ENCODE measurements at places on chromosomes 2 and 18.

- no peak for DNase-seq
Measured at GRCh38 chr2:7530001-7530400, 612.8 kb downstream of the RNF144A start.

DNA sequence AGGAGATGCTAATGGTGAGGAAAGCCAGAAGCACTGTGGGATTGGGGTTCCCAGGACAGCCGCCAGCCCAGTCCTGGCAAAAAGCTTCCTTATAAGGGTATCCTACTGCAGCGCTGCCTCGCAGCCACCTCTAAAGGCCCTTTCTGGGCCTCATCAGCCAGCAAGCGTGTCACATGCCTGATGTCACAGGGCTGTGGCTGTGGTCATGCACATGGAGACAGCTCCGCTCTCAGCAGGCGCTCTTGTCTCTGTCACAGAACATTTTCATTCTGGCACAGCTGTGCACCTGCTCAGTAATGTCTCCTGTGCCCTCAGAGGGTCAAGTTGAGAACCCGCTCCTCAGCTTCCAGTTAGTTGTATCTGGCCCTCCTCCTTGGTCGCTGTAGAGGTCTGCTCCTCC lies 17.7 kb upstream of the MAL start:
- peak; percentile 9 for DNase-seq

DNA sequence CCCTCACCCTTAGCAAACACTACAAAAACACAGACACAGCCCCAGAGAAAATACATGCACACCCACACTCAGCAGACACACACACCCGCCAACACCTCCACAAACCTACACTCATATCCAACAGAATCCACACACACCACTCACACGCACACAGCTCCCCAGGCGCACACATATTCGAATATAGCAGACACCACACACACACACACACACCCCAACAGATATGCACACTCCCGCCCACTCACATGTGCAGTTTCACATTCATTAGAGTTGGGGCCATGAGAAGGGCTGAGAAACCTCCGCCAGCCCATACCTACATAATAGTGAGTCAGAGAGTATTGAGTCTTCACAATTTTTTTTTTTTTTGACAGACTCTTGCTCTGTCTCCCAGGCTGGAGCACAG lies 29.4 kb upstream of the NOTO start:
- DNase-seq = no peak

DNA sequence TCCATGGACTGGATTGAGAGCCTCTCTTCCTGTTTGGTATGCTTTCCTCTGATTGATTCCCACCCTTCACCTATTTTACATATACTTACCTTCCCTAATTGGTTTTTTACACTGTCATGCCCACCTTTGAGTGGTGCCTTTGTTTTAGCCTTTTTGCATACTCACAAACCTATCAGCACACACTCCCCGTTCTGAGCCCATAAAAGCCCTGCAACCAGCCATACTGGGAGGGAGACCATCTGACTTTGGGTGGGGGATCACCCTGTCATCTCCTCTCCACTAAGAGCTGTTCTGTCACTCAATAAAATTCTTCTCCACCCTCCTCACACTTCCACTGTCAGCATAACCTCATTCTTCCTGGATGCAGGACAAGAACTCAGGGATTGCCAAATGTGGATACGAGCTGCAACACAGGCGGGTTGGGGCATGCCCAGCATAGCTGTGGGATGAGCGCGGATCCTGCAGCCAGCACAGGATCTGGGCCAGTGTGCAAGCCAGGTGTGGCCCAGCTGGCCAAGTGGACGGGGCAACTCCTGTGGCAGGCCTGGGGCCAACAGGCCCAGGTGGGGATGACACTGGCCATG lies 9.4 kb upstream of the MOB1A start:
- DNase-seq = no peak

DNA sequence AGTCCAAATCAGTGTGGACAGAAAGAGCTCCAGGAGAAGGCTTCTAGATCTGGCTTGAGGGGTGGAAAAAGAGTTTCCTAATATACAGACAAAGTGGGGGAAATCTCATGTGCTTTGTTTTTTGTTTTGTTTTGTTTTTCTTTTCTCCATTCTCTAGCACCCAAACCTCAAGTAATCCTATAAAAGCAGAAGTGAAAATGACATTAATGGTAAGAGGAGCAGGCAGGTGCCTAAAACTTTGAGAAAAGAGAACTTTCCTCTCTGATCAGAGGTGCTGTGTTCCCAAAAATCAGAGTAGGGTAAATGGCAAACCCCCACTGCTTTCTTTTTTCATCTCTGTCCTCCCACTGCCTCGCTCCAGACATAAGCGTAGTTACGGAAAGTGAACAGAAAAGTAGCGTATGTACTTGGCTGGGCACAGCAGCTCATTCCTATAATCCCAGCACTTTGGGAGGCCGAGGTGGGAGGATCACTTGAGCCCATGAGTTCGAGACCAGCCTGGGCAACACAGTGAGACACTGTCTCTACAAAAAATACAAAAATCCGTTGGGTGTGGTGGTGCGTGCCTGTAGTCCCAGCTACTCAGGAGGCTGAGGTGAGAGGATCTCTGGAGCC lies 77.8 kb downstream of the FAM161A start:
- DNase-seq = no peak

- no peak for DNase-seq
Measured at GRCh38 chr2:151534001-151534400, 124.3 kb downstream of the RIF1 start.

GRCh38 chr2:63648632-63649031 lies 59.9 kb downstream of the MDH1 start:
- DNase-seq = no peak

DNA sequence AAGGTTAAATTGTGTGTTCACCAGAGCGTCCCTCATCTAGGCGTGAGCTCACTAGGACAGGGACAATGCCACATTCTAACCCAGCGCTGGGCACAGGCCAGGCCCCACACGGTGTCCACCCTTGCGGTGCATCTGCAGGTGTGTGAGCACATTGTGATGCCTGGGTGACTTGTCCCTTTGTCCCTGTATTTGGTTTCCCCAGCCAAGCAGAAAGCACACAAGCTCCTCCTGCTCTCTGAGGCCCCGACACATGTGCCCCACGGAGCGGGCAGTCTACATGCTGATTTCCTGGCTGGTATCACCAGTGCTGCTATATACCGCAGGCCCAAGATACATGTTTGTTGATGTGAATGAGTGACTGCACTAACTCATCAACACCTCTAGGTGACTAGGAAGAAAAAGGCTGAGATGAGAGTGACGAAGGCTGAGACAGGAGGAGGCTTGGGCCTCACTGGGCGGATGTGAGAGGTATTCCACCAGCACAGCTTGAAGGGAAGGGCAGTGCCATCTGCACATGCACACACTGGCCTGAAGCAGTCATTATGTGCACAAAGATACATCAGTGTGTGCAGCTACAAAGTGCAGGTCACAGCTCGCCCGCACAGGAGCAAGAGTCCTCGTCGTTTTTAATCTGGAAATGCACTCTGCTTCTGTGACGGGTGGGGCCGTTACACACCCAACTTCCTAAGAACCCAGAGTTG lies 205.9 kb downstream of the EIPR1 start:
- no peak for DNase-seq

- DNase-seq = no peak
Measured at GRCh38 chr18:55003695-55004094, 44.4 kb upstream of the CCDC68 start.

All from NCI-H1417 (cell line).